ENCODE measurements at places on chromosomes 3 and 15.

GRCh38 chr3:171190668-171191067, 164.1 kb upstream of the SLC2A2 start:
- no peak for DNase-seq

DNA sequence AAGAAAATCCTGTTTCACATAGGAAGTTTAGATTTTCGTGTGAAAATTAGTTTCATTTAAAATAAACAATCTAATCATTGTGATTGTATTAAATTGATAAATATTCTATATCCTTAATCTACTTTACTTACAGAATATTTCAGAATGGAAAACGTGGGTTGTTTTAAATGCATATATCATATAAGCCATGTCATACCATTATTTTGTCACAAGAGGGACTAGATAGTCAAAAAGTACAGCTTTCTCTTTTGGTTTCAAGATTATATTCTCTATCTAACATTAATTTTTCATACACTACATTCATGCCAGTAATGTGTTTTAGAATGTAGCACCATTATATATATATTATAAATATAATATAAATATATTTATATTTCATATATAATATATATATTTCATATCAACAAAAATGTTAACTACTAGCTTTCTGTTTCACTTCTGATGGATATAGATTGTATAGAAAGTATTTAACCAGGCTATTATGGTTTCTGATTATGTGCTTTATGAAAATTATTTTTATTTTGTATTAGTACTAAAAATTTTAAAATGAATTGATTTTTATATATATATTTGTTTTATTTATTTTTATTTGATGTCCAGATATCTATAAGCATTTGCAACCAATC, 45.3 kb downstream of the OSTN start:
- DNase-seq, result no peak

DNA sequence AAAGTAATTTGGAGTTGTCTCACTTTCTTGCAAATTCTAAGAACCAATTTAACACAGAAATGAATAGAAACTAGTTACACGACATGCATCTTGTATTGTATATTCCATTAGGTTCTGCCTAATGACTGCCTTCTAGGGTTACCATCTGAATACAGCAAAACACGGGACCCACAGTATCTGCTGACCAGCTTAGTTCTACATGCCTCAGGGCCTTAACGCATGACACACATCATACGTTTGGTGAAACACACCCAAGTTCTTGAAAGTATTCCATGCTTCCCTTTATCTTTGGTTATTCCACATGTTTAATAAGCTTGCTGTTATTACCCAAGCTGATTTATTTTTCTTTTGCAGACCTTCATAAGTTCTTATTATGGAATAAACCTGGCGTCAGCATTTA, 27.9 kb downstream of the APH1B start:
- no peak for DNase-seq

DNA sequence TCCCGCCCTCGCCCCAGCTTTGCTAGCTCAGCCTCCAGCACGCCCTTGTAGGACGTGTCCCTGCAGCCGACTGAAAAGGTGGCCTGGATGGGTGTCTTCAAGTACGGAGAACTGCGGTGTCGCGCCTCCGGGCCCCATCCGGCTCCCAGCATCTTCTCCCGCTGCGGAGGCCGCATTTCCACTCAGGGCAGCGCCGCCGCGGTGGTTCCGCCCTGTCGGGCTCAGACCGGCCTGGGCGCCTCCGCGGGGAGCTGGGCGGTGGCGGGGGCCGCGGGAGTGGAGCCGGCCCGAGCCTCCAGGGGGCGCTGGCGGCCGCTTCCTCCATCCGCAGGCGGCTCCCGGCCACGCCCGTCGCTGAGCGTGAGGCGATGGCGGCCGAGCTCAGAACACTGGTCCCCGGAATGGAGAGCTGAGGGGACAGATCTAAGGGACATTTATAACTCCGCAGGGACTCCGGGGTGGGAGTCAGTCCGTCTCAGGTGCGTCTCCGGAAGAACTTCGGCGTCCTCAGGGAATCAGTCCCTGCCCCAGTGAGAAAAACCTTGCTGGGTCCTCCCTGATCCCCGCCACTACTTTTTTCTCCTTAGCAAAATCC, 13.6 kb upstream of the SMCO1 start:
- peak; percentile 43 for DNase-seq

DNA sequence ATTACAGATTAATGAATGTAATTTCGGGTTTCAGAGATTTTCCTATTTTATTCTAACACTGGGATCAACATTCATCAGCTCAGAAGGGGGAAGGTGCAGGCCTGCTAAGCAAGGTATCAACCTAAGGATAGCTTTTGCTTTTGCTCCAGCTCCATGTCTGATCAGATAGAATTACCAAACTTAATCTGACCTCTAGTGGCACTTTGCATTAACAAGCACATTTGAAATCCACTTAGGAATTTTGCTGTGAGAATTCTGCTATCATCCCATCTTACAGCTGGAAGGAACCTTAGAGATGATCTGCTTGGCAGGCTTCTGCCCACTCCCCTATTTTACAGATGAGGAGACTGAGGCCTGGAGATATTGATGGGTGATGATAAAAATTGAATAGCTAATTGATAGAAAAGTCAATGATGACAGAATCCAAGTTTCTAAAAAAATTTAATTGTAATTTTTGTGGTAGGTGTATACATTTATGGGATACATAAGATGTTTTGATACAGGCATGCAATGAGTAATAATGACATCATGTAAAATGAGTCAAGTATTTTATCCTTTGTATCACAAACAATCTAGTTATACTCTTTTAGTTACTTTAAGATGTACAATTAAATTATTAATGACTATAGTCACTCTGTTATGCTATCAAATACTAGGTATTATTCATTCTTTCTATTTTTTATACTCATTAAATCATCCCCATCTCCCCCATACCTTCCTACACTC, 209.2 kb upstream of the ZPLD1 start:
- peak; percentile 44 for DNase-seq

DNA sequence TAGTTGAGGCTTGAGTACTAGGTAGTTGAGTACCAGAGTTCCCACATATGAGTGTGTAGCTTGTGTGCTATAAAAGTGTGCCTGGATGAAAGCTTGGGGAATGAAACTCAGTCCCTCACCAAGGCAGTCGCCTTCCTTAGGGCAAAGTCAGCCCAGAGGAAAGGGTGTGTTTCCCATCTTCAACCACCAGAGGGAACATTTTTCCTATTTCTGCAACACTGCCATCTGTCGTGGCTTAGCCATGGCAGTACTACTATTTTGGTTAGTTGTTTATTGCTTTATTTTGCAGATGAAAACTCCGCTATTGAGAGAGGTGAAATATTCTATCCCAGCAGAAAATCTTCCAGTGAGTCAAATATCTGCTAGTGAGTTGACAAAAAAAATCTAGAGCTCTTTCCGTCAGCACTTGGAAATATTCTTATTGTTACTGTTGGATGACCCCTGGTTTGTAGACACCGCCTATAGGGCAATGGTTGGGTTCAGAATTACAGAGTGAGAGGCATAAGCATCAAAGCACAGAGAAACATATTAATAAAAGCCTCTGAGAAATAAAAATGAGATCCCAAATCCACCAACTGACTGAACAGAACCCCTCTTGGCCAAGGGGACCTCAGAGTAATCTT, 239.9 kb downstream of the CPNE4 start:
- peak; percentile 76 for DNase-seq

GRCh38 chr3:167031364-167032049, 348.6 kb downstream of the ZBBX start:
- DNase-seq, result no peak

DNA sequence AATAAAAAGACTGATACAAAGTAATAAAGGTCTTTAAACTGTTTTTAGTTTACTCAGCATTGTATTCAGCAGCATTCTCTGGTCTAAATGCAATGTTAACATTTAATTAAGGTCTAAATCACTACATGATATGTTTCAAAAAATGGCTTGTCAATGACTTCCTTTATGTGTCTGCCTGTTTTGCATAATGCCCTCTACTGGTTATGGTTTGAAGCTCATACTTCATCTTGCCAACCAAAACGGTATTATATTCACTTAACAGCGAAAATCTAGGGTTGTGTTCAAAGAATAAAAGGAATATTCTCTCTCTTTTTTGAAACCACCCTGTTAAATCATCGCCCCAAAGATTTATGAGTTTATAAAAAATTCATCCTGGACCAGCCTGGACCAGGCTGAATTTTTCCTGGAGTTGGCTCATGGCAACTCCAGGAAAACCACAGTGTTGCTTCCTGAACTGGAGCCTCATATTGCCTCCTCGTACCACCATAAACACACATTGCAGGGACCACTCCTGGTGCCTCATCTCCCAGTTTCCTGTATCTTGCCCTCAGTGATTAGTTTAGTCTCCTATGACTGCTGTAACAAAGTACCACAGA, 6.7 kb upstream of the NCEH1 start:
- no peak for DNase-seq

DNA sequence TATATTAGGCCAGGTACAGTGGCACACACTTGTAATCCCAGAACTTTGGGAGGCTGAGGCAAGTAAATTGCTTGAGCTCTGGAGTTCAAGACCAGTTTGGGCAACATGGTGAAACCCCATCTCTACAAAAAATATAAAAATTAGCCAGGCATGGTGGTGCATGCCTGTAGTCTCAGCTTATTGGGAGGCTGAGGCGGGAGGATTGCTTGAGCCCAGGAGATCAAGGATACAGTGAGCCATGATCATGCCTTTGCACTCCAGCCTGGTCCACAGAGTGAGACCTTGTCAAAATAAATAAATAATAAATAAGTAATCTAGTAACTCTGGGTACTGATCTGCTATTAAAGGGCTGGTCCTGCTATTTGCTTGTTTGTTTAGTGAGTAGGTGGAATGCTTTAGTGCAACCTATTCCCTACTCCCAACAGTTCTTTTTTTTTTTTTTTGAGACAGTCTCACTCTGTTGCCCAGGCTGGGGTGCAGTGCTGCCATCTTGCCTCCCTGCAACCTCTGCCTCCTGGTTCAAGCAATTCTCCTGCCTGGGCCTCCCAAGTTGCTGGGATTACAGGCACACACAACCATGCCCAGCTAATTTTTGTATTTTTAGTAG, 9.1 kb upstream of the INO80 start:
- no peak for DNase-seq

DNA sequence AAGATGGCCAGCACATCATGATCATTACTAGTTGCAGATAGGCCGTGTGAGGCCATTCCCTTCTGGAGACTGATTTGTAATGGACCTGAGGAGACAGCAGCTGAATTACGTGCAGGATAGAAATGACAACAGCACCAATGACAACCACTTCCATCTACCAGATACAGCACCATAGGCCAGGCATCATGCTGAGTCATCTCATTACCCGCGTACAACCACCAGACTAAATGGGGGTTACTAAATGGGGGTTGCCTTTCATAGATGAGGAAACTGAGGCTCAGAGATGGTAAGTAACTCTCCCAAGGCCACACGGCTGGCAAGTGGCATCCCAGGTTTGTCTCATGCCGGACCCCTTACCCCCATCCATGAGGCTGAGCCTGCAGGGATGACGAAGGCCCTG, 32.8 kb upstream of the FAM107A start:
- no peak for DNase-seq

- no peak for DNase-seq
Measured at GRCh38 chr15:57635300-57635909, 43.7 kb downstream of the MYZAP start.

DNA sequence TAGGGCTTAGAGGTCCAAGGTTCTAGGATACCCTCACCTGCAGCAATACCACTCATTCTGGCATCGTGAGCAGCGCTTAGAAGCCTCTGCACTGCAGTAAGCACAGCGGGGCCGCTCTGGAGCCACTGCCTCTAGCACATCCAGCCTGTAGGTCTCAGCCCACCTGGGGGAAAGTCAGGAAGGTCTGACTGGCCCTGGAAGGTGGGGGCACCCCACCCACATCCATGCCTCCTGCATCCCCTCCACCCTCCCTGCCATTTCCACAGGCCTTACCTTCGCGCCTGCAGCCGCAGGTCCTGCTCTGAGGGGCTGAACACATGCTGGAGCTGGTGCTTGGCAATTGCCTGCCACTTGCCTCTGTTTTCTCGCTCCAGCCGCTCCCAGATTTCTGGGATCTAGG, 901 bp upstream of the RASSF1 start:
- DNase-seq, result no peak

GRCh38 chr3:55156851-55157650, 229.2 kb upstream of the LRTM1 start:
- no peak for DNase-seq

DNA sequence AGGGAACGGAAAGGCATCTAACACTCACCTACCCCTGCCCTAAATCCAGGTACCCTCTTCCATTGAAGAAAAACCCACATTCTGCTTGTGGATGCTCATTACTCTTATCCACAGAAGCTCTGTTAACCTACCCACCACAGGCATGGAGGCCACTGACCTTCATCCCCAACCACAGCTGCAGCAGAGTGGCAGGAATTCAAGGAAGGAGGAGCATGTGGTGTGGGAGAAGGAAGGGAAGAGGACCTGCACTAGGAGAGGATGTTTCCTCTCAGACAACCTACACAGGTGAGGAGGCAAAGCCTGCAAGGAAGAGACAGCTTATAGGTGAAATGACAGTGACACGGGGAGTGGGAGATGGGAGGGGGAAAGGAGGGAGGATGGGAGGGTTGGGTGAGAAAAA, 192.5 kb upstream of the TSC22D2 start:
- DNase-seq, result no peak

DNA sequence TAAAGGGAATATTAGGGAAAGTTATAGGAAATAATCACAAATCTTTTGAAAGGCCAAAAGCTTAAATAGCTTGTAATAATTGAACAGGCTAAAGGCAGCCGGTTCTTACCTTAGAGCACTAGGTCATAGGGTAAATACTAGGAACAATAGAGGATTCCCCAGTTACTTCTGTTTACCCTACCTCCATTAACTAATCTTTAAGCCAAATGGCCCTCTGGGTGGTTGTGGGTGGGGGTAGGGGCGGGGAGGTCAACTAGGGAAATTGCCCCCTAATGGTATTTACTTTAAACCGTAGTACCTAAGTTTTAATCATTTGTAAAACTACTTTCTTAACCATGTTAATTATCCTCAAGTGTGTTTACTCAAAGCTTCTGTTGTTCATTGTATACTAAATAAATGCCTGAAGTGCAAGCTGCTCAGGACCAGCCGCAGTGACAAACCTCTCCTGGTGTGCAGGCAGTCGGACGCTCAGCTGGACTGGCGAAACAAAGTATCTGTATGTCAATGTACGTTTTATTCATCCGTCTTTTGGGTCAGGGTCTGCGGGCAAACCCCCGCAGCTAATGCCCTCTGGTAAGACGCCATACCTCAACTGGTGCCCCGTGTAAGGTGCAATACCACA, 18.9 kb downstream of the MAGEL2 start:
- DNase-seq, result peak; percentile 98

GRCh38 chr3:144173491-144173890, 201.9 kb downstream of the DIPK2A start:
- DNase-seq, result no peak
